Activated CD8-positive, alpha-beta T cell treated with anti-CD3 and anti-CD28 coated beads for 36 hours (primary cell): ENCODE measurements at places on chromosomes 4 and X.

DNA sequence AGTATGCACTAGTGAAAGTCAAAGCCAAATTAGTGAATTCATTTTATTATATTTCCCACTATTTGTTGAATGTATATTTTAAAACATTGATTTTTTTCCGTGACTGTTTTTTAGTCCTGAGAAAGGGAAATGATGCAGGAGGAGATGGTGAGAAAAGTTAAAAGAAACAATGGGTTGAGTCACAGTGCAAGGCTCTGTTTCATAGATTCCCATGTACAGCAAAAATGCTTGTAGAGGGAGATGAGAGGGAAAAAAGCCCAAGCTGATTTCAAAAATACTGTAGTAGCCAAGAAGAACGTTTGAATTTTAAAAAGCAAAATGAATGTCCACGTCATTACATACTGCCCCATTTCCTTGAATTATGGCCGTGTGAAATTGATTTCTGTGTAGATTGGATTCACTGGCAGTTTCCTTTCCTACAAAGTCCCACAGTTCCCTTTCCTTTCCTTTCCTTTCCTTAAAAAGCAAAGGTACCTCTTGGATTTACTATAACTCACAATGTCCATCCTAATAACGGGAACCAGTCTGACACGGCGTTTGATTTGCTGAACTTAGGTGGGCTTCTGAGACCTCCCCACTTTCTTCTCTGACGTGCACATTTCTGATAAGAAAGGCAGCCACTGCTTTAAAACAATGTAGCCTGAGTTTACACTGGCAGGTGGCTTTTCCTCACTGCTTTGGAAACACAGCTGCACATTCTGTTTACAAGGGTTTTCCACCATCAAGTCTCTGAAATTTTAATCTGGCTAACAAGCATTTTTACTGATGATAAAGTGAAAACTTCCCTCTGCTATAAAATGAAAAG lies 63.7 kb downstream of the SPCS3 start:
- peaks cover 3% of the 10 kb centered on the region for H3K27me3 ChIP-seq
- H3K36me3 ChIP-seq: no peaks in the 10 kb centered on the region
- no peak overlapping the region for H3K4me3 ChIP-seq
- no peaks in the 10 kb centered on the region for H3K4me1 ChIP-seq

- no peak for DNase-seq
- no peak overlapping the region for H3K27ac ChIP-seq
- peaks cover 7% of the 10 kb centered on the region for H3K4me1 ChIP-seq
- H3K36me3 ChIP-seq: peaks cover 15% of the 10 kb centered on the region
- no peaks in the 10 kb centered on the region for H3K27me3 ChIP-seq
These were observed 37.8 kb downstream of the ABCB7 start for GRCh38 chrX:75118296-75118695.

GRCh38 chrX:3166670-3167455 lies 125.6 kb downstream of the ARSF start:
- no peaks in the 10 kb centered on the region for H3K4me1 ChIP-seq
- H3K4me3 ChIP-seq: no peak overlapping the region
- no peak for DNase-seq
- no peaks in the 10 kb centered on the region for H3K36me3 ChIP-seq
- no peak overlapping the region for H3K27ac ChIP-seq

DNA sequence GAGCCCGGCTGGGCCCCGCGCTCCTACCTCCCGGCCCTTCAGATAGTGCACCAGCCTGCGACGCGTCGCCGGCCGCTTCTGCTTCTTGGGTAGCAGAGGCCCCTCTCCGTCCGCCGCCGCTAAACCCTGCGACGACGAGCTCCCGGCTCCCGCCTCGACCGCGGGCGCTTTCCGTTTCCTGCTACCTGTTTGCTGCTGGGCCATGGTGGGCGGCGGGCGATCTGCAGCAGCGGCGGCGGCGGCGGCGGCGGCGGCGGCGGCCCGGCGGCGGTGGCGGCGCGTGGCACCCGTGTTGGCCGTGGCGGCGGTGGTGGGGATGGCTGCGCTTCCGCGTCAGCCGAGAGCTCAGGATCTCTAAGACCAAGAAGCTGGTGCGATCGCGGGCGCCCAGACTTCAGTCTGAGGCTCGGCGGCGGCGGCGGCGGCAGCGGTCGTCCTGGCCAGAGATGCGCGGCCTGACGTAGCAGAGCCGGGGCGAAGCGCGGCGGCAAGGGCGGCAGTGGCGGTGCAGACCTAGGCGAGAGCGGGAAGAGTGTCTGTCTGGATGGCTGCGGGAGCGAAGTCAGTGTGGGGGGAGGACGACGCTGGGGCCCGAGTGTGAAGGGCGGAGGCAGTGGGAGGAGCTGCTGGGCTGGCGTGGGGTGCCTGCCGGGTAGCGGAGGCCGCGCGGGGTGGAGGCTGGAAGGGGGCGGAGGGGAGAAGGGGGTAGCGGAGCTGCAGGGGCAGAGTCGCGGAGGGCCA lies at the start of gene DCAF12L2:
Gene DCAF12L2 (minus strand): TSS at position 569 of the 741 bp plus-strand sequence. CDS start 365 bp downstream, at position 204.
- no peak within 1 kb of the TSS for H3K27ac ChIP-seq
- H3K4me1 ChIP-seq: no peaks in the 10 kb centered on the region
- H3K27me3 ChIP-seq: peaks cover 13% of the 10 kb centered on the region
- H3K36me3 ChIP-seq: no peaks in the 10 kb centered on the region

DNA sequence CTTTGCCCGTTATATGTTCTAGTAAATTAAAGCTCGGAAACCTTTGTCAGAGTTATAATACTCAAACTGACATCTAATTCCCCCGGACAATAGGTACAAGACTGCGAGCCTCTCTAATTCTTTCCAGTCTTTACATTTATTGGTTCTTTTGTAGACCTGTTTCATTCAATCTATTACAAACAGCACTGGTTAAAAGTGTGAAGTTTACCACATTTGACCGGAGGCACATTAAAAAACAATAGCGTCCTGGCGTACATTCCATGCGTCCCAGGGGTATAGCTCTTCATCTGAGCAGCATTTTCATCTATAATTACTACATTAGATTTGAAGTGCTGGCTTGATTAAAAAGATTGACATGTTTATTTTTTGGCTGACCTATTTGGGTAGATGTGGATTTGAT lies 49.9 kb upstream of the TENM3 start:
- no peaks in the 10 kb centered on the region for H3K36me3 ChIP-seq
- peaks cover 2% of the 10 kb centered on the region for H3K27me3 ChIP-seq
- no peak overlapping the region for H3K27ac ChIP-seq
- H3K4me1 ChIP-seq: no peaks in the 10 kb centered on the region
- DNase-seq: no peak
- no peak overlapping the region for H3K4me3 ChIP-seq

DNA sequence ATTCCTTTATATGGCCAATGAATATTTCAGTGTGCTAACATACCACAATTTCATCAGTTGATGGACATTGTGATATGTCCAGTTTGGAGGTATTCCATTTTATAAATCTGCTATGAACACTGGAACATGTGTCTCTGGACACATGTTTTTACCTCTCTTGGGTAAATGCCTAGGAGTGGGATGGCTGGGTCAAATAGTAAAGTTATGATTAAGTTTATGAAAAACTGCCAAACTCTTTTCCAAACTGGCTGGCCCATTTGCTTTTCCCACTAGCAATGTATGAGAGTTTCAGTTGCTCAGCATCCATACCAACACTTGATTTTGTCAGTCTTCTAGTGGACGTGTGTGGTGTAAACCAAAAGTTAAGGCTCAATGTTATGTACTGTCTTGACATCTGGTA lies 40.5 kb downstream of the CEP44 start:
- H3K4me1 ChIP-seq: no peaks in the 10 kb centered on the region
- no peak overlapping the region for H3K4me3 ChIP-seq
- no peaks in the 10 kb centered on the region for H3K27me3 ChIP-seq
- H3K36me3 ChIP-seq: no peaks in the 10 kb centered on the region

DNA sequence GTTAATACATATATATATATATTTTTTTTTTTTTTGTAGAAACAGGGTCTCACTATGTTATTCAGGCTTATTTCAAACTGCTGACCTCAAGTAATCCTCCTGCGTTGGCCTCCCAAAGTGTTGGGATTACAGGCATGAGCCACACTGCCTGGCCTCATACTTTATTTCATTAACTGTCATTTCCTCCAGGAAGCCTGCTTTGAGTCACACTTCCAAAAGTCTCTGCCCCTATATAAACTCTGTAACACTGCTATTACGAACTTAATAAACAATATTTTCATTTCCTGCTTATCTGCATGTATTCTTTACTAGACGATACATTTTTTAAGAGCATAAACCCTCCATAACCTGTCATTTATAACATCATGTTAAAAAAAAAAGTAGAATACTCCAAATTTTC lies 167.2 kb downstream of the WDFY3 start:
- no peak for DNase-seq
- no peaks in the 10 kb centered on the region for H3K27me3 ChIP-seq
- H3K36me3 ChIP-seq: no peaks in the 10 kb centered on the region
- H3K4me1 ChIP-seq: no peaks in the 10 kb centered on the region
- H3K27ac ChIP-seq: no peak overlapping the region

DNA sequence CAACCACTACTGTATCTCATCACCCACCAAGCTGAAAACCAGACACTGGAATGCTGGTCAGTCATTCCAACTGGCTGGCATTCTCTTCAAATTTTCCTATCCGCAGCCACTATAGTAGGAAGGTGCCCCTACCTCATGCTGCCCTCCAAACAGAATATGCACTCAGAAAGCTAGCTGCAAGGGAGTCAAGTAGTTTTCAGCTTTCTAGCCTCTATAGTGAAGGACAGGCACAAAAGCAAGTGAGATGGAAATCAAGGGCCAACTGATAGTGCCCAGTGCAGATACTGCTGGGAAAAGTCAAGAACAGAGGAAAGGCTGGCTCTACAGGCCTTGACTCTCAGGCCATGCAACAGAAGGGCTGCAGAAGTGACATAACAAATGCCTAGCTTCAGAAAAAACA lies 47.2 kb downstream of the BCOR start:
- no peaks in the 10 kb centered on the region for H3K27me3 ChIP-seq
- peaks cover 68% of the 10 kb centered on the region for H3K36me3 ChIP-seq
- no peaks in the 10 kb centered on the region for H3K4me1 ChIP-seq
- DNase-seq: no peak

GRCh38 chr4:105951198-105951597 lies 55.9 kb downstream of the NPNT start:
- H3K4me3 ChIP-seq: no peak overlapping the region
- no peak overlapping the region for H3K27ac ChIP-seq
- no peaks in the 10 kb centered on the region for H3K4me1 ChIP-seq
- no peak for DNase-seq
- peaks cover 4% of the 10 kb centered on the region for H3K27me3 ChIP-seq
- no peaks in the 10 kb centered on the region for H3K36me3 ChIP-seq

GRCh38 chr4:81421346-81422218 lies 50.1 kb downstream of the RASGEF1B start:
- H3K4me1 ChIP-seq: peaks cover 7% of the 10 kb centered on the region
- no peak for DNase-seq
- H3K36me3 ChIP-seq: peaks cover 4% of the 10 kb centered on the region
- no peak overlapping the region for H3K4me3 ChIP-seq
- H3K27ac ChIP-seq: no peak overlapping the region

DNA sequence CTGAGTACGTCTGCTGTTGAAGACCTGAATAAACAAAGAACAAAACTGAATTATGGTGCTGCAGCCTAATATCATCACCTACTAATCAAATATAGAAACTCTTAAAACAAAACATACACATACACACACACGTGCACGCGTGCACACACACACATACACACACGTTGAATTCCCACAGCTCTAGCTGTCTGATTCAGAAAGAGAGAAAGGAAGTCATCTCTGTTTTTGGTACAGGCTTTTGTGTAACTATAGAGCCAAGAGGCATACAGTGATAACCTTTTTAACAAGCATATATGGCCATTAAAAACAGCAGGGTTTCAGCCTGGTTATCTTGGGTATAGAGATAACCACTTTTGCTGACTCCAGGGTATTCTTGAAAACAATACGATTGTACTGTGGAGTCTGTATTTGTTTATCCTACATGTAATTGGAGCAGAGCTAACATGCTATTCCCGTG lies 823.2 kb downstream of the CCSER1 start:
- H3K27me3 ChIP-seq: no peaks in the 10 kb centered on the region
- no peaks in the 10 kb centered on the region for H3K4me1 ChIP-seq
- no peaks in the 10 kb centered on the region for H3K36me3 ChIP-seq
- no peak overlapping the region for H3K4me3 ChIP-seq

DNA sequence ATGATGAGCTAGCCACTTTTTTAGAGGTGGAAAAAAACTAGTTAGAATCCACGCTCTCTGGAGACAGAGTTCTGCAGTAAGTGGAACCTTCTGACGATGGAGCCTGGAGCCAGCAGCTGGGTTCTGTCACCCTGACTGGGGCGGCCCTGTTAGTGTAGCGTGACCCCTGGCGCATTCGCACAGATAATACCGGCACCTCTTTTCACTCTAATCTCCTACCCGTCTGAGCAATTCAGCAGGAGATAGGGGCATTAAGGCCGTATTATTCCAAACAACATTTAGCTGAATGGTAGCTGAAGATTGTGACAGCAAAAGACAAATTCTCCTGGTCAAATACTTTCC lies 292.6 kb downstream of the FBXO8 start:
- no peaks in the 10 kb centered on the region for H3K27me3 ChIP-seq
- H3K36me3 ChIP-seq: no peaks in the 10 kb centered on the region
- H3K4me3 ChIP-seq: no peak overlapping the region
- H3K27ac ChIP-seq: no peak overlapping the region
- DNase-seq: no peak

DNA sequence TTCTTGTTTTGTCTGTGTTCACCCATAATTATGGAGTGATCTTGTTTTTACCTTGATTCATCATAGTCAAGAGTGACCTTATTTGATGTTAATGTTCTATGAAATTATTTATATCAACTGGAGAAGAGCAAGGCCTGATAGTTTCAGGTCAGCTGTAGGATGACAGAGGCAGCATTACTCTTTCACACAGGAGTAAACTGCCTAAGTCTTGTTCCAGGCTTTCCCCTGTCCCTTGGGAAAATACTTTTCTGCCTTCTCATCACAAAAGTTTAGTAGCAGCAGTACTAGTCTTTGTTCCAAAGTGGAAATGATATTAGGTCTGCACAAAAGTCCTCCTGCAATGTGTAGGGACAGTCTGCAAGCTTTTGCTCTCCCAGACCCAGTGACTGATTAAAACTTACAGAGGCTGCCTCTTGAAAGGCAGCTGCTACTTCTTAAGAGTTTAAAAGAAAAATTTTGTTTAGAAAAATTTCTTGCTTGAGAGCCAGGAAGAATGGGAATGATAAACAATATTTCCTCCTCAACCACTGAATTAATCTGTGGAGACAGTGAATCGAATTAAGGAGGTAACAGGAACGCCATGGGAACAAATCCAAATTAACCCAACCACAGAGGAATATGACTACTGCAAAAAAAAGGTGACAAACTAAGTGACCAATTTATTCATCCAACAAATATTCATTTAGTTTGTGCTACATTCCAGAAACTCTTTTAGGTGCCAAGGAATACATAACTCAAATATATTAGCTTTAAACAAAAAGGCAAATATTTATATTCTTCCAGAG lies 991.4 kb upstream of the PABPC4L start:
- no peak for DNase-seq
- no peak overlapping the region for H3K4me3 ChIP-seq
- no peak overlapping the region for H3K27ac ChIP-seq
- no peaks in the 10 kb centered on the region for H3K36me3 ChIP-seq
- no peaks in the 10 kb centered on the region for H3K4me1 ChIP-seq
- H3K27me3 ChIP-seq: no peaks in the 10 kb centered on the region

DNA sequence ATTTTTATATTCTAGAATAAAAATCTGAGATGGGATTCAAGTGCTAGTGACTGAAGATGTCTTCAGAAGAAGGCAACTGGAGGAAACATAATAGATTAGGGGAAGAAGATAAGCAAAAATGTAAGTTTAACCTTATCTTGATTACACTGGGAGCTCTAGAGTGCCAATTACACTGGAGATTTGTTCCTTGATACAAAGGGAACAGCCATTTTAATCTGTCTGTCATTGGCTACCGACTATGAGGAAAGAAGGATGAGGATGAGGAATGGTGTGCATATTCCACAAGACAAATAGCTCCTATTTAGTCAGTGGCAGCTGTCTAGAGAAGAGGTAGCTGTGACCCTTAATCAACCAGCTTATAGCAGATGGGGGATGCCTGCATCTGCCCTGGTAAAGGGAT lies 1034.5 kb upstream of the IGFBP7 start:
- H3K4me3 ChIP-seq: no peak overlapping the region
- no peaks in the 10 kb centered on the region for H3K4me1 ChIP-seq
- H3K27ac ChIP-seq: no peak overlapping the region
- no peak for DNase-seq
- H3K27me3 ChIP-seq: no peaks in the 10 kb centered on the region
